ENCODE measurements at places on chromosomes 2 and 18.

DNA sequence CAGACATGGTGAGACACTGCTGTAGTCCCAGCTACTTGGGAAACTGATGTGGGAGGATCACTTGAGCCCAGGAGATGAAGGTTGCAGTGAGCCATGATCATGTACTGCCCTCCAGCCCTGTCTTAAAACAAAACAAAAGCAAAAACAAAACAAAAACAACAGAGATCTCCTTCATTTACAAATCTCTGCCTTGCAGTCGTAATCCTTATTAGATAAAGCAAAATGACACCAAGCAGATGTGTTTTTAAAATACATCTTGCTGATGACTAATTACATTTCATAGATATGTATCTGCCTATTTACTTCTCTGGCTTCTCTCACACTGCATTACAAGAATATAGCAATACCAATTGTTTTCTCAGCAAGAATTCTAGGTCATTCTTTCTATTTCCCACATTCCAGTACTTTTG, 22.8 kb downstream of the NFE2L2 start:
- no peak for DNase-seq

DNA sequence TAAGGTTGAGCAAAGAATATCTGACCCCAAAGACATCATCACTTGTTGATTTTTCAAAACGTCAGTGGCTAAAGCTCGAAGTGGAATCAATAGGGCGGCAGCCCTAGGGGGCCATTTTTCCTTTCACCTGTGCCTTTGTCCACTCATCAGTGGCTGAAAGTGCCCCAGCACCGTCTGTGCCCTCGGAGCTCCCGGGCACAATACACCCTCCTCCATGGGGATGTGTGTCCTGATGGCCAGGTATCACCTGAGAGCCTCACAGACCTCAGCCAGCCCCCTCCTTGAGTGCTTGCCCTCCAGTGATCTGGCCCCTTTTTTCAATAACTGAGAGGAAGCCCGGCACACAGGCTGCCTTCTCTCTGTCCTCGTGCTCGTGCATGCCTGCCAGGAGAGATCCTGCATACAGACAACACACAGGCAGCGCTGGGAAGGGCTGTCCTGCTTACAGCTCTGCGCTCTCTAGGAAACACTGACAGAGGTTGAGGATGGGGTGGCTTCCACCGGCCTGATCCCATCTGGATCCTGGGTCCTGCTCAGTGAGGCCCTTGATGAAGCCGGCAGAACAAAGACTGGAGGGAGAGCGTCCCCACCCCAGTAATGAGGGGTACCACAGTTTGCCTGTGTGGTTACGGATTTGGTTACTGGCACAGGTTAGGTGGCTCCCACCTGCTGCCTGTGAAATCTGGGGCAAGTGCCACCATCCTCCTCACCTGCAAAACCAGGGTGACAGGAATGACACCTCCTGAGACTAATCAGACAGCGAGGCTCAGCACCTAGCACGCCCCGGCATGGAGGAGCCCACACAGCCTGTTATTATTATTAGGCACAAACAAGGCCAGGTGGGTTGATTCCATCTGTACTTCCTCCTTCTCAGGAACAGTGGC, 197.5 kb upstream of the RAB6C start:
- DNase-seq: no peak

DNA sequence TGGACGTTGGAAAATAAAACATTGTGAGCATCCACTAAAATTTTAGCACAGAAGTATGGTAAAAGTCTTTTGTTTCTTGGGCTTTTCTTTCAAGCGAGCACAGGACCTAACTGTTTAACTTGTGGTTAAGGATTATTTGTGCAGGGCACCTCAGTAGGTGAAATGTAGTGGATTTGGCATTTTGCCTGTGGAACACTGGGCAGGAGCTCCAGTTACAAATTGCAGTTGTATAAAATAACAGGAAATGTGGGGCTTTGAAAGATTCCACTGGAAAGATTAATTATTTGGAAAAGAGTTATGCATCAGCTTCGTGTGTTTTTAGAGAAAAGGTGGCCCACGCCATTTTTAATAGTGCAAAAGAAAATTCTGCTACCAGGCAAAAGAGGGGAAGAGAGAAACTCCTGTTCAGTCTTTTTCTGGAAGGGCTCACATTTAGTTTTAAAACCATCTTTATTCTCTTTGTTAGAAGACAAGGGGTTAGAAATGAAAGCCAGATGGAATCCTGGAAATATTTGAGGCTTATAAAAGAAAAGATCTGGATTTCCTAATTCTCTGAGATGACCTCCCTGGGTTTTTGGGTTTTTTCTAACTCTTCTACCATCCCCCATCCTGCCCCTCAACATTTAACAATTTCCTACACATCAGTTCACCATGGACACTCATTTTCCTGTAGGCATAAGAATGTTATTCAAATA, 144.3 kb upstream of the SERTAD2 start:
- DNase-seq: no peak

DNA sequence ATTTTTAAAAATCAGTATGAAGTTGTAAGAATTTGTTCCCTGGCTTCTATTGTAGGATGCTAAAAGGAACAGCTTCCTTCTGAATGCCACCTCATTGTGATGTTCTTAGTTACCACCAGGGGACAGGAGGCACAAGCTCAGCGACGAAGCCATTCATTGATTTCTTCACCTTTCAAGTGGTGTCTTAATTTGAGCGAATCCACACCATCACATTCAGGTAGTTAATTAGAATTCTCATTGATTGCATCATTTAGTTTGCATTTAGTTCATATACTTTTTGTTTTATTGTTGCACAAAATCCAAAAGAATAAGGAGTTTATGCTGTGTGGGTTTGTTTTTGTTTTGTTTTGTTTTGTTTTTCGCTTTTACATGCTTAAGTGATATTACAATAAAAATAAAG, 23.1 kb downstream of the CYP27C1 start:
- DNase-seq: no peak

DNA sequence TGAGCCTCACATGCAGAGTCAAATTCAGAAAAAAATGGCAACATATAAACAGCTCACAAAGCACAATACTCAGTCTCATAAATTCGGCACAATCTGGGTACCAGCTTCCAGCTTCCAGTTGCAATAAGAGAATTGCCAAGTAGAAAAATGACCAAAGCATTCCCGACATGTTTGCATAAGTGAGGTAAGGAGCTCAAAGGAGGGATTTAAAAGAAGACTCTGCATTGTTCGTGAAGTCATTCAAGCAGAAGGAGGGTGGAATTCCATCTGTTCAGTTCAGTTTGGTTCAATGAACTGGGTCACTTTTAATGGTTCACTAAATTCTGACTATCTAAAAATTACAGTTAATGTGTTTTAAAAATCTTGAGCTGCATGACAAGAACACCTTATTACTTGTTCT, 106.7 kb upstream of the KLHL14 start:
- DNase-seq: no peak

DNA sequence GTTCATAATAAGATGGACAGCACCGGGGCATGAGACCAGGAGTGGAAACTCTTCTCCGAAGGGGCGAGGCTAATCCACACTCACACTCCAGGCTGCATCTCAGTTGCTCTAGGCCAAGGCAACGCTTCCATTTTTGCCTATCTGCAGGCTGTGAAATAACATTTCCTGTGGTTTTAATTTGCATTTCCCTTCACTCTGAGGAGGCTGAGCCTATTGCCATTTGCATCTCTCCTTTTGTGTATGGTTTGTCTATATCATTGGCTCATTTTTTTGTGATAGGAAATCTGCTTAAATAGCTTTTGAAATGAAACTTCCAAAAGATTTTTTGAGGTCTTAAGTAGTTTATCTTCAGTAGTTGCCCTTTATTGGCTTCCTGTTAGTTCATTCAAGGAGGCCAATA, 57.6 kb downstream of the TPGS2 start:
- DNase-seq: no peak

DNA sequence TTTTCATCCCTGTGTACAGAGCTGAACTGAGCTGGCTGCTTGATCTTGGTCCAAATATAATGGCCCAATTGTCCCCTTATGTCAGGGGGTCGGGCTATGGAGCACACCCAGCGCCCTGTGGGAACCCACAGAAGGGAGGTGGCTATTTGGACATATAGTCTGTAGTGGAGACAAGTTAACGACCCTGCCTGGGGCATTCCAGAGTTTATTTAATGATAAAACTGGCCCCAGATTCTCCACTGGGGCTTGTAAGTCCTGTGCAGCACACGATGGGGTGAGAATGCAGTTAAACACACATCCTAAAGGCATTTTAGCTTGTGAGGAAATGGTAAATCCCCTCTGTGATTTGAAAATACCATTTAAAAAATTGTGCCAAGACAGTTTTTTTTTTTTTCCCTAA, 72.9 kb downstream of the QPCT start:
- no peak for DNase-seq

DNA sequence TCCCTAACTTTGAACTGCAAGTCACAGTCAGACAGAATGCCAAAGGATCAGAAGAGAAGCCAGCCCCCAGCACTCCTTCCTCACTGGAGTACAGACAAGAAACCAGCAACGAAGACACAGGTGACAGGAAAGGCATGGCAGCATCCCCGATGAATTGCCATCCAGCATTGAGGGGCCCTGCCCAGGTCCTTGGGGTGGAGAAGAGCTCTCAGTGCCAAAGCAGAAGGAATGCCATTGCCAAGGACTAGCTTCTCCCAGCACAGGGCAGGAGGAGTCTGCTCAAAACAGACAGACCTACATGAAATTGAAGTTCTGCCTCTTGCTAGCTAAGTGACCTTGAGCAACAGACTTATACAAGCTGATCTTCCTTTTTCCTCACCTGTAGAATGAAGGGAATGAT, 220.1 kb downstream of the L3MBTL4 start:
- no peak for DNase-seq

- DNase-seq: no peak
Measured at GRCh38 chr2:120060088-120060623, 47.3 kb downstream of the EPB41L5 start.

GRCh38 chr2:199693861-199694260, 157.1 kb downstream of the FTCDNL1 start:
- no peak for DNase-seq

- DNase-seq: no peak
Measured at GRCh38 chr2:4882421-4882820, 809.8 kb upstream of the SOX11 start.

- no peak for DNase-seq
Measured at GRCh38 chr2:215787025-215787424, 226.3 kb downstream of the MREG start.

DNA sequence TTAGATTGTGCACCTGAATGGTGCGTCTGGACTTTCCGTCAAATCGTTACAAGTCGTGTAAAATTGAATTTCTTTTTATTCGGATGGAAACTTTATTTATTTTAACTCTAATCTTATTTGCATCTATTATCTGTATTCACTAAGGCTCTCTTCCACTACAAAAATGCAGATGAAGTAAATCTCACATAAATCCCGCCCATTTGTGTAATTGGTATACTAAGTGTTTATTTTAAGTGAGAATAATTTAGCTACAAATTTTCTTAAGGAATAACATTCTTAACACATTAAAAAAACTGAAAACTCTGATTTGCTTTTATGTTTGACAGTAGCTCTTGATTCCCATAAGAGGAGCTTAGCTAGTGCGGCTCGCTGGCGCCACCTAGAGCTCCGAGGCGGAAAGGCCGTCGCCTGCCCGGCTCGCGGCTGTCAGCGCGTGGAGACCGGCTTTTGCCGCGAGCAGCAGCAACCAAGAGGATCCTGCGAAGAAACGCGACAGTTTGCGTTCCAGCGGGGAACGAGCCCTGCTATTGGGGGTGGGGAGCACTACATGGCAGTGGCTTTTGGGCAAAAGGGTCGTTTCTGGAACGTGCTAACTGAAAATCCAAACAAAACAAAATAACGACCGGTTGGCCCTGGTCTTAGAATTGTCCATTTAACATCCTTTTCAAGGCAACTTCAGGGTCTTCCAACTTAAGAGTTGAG, 6.7 kb downstream of the SP9 start:
- peak; percentile 92 for DNase-seq

GRCh38 chr2:88666576-88666975, 24.9 kb upstream of the RPIA start:
- no peak for DNase-seq

DNA sequence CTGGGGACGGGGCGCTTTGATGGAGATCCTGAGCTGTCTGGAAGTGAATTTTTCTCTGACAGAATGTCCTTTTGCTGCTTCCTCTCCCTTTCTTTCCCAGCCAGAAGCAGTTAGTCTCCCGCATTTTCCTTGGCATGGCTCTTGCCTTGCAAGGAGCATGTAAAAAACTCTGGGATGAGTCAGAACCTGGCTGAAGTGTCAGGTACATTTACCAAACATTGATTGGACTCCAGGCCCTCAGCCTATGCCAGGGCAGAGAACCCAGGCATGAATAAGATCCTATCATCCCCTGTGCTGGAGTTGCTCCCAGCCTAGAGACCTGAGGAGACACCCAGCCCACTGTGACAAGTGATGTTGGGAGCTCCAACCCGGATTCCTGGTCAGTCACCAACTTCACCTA, 21.6 kb downstream of the STON1 start:
- DNase-seq: no peak

- DNase-seq: no peak
Measured at GRCh38 chr2:27303093-27304025, 4.9 kb downstream of the UCN start.

GRCh38 chr18:46574000-46574742, 82.8 kb downstream of the LOXHD1 start:
- no peak for DNase-seq

DNA sequence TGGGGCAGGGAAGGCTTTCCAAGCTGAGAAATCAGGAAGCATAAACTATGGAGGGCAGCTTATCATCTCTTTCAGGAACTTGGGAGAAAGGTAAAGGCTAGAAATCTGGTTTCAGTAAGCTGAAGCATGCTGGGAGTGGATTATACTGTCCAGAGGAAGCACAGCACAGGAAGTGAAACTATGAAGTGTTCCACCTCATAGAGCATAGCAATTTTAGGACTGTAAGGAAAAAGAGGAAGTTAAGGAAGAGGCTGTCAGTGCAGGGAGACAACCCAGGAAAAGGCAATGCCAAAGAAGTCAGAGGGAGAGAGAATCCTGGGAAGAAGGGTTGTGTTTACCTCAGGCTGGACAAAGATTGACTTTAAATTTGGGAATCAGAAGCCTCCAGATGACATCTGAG, 51.9 kb downstream of the EFEMP1 start:
- DNase-seq: no peak
